ENCODE measurements at places on chromosomes 13 and 19.

DNA sequence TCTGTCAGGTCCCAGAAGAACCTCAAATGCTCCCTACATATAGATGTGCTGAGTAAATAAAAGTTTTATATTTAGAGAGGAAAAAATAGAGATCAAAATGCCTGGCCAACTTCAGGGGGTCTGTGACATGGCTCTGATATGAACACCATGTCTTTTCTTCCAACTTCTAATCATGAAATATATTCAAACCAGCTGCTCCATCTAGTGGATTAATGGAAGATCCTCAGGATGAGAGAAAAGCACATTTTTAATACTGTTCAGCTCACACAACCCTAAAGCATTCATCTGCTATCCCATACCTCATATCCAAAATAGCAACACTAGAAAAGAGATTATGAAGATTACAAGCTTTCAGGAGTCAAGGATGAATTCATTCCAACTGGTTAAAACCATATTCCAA, 56.0 kb upstream of the DOCK9 start:
- peak; percentile 72 for DNase-seq

DNA sequence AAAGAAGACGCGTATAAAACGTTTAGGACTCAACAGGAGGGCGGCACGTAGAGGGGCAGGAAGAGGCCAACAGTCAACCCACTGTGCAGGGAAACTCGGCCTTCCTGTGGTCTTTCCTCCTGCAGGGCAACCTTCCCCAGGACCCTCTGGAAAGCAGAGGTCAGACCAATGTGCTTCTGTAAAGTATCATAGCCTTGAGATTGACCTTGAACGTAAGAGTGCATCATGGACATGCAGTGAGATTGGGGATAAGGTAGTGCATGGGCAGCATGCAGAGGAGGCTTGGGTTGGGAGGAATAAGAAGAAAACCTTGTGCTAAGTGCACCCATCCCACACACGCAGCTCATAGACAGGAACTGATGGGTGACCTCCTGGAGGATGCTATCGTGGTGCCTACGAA, 34.0 kb upstream of the ZNF507 start:
- no peak for DNase-seq

GRCh38 chr19:15113245-15114152, 6.3 kb downstream of the SYDE1 start:
- DNase-seq: no peak

DNA sequence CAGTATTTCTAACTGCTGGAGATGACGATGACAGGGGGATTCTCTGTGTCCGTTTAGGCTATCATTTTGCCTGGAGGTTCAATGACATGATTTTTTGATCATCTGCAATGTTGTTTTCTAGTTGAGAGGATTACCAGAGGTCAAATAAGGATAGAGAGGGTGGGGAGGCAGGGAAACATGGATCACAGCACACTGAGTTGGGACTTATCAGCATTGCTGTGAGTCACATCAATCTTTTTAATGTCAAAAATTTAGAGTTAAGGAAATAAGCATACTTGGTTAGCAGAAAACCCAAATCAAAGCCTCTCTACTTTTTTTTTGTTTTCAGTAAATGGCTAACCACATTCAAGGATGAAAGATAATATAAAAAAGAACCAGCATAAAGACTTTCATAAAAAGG, 43.0 kb upstream of the CSNK1A1L start:
- no peak for DNase-seq

GRCh38 chr13:35978607-35979316, 152.4 kb downstream of the DCLK1 start:
- peak; percentile 61 for DNase-seq

DNA sequence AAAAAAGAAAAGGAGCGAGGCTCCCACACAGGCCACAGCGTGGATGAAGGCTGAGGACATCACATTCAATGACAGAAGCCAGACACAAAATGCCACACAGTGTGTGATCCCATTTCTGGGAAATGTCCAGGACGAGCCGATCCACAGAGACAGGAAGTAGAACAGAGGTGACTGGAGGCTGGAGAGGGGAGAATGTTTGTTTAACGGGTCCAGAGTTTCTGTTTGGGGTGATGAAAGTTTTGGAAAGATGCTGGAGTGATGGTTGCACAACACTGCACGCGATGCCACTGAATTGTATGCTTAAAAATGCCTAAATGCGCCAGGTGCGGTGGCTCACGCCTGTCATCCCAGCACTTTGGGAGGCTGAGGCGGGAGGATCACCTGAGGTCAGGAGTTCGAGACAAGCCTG, 650 bp upstream of the FUT5 start:
- no peak for DNase-seq

- DNase-seq: peak; percentile 6
Measured at GRCh38 chr19:55256562-55257460, 2.0 kb downstream of the PPP6R1 start.

- DNase-seq: no peak
Measured at GRCh38 chr19:8028951-8029491, 23.5 kb upstream of the CCL25 start.

GRCh38 chr19:54533476-54533875, 30.8 kb downstream of the LAIR2 start:
- no peak for DNase-seq

DNA sequence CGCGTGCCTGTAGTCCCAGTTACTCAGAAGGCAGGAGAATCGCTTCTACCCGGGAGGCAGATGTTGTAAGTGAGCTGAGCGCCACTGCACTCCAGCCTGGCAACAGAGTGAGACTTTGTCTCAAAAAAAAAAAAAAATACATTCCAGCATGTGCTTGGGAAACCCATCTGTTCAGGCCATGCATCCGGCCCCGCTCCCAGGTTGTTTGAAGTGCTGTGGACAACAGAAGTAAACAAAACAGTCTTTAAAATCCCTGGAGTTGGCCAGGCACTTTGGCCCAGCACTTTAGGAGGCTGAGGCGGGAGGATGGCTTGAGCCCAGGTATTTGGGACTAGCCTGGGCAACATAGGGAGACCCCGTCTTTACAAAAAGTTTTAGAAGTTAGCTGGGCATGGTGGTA, 3.2 kb upstream of the PTPRS start:
- peak; percentile 40 for DNase-seq

- DNase-seq: no peak
Measured at GRCh38 chr13:22800526-22801401, 380.0 kb upstream of the SGCG start.

DNA sequence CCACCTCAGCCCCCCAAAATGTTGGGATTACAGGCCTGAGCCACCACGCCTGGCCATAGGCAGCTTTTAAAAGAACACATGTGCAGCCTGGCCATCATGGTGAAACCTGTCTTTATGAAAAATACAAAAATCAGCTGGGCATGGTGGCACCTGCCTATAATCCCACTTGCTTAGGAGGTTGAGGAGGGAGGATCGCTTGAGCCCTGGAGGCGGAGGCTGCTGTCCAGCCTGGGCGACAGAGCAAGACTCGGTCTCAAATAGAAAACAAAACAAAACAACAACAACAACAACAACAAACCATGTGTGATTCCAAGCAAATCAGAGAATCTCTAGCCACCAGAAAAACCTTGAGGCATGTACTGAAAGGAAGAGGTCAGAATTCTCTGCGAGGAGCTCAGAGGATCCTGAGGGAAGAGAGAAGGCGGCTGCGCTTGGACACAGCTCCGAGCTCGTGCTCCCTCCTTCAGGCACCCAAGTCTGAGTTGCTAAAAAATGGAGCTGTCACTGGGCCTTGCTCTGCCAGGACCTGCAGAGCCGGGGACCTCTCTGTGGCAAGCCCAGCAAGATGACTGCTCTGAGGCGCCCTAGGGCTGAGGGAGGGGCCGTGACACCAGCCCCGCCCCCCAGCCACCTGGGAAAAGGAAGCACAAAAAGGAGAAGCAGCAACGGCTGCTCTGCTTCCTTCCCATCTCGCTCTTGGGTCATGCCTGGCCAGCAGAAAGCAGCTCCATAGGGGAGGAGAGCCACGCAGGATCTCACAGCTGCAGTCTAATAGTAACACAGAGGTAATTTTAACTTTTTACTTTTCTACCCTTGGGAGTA, at the start of gene ARL11:
TSS of gene ARL11 (plus strand) at position 677 of the 822 bp plus-strand sequence. CDS start 1,941 bp downstream, outside the sequence.
- DNase-seq: no peak

GRCh38 chr13:98983182-98983581, 5.3 kb upstream of the DOCK9 start:
- DNase-seq: no peak

DNA sequence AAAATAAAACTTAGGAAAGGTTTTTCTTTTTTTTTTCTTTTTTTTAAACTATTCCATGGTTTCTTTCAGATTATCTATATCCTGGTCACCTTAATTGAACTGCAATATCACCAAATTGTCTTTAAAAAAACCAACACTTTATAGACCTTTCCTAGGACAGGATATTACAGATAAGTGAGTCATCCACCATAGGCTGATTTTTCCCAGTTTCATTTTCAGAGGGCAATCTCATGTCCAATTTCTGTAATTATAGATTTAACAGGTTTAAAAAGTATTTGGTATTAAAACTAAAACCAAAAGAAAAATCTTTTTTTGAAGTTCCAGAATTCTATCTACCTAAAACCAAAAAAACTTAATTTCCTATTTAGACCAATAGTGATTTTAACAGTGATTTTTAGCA, 13.2 kb downstream of the SPART start:
- peak; percentile 77 for DNase-seq

GRCh38 chr13:48749144-48749543, 95.4 kb downstream of the CYSLTR2 start:
- DNase-seq: peak; percentile 70

- no peak for DNase-seq
Measured at GRCh38 chr19:41599175-41599966, 23.4 kb downstream of the CEACAM21 start.

- no peak for DNase-seq
Measured at GRCh38 chr19:49186108-49186507, 28.5 kb downstream of the TRPM4 start.

DNA sequence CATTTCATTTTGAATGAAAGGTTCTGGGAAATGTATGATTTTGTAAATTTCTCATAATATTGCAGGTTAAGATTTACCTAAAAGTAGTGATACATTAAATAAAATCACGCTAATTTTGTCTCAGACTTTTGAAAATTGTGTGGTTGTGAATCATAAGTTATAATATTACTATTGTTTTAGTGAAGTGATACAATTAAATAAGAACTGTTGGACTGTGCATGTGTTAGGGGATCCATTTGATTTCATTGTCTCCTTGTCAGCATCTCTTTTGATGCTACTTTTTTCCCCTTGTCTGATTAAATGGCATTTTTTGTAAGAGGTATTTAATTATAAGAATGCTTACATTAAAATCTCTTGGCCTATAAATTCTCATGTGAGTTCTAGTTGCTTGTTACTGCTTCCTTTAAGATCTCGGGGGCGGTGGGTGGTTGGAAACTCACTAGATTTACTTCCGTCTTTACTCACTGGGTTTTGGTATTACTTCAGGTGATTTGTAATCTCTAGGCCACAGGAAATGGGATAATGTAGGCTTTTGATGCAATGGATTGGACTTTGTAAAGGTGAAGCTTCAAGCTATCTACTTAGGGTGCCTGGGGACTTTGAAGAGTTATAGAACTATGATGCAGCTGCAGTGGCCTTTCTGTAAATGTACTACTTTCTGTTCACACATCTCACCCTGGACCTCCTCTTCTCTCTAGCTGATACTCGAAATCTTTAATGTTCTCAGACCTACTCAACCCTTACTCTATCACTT, 66.5 kb downstream of the PAN3 start:
- DNase-seq: no peak

GRCh38 chr19:47897861-47898260, 11.7 kb upstream of the SULT2A1 start:
- DNase-seq: no peak

GRCh38 chr19:7887408-7888144, 734 bp upstream of the LRRC8E start:
- no peak for DNase-seq

DNA sequence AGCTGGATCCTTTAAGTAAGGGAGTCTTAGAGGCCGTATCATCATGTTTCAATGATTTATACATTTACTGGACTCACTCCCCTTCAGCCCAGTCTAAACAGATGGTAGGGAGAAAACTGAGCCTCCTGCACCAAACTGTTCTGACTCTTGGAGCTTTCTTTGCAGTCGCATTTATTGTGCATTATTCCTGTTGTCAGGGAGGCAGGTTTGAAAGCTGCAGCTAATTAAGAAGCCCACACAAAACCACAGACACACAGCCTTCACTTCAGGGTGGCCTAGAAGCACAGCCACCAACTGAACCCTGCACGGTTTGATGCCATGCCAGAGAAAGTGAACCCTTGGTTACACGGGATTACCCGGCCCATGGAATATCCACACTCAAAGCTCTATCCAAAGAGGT, 911.0 kb downstream of the UQCRFS1 start:
- DNase-seq: no peak

- DNase-seq: no peak
Measured at GRCh38 chr19:33343859-33344572, 29.5 kb upstream of the CEBPG start.

DNA sequence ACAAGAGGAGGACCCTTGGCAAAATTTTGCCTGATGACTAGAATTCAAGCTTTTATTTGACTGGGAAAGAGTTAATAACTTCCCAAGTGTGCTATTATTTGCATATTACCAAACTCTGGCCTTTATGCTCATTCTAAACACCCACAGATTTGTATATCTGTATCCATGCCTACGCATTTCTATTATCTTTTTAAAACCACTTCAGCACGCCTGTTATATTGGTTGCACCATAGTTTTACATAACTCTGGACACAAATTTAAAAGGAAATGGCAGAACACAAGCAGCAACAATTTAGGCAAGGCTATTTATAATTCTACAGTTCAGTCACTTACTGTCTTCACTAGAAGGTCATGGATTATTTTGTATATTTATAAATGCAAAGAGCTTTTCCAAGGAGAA, 3.7 kb upstream of the RASL11A start:
- no peak for DNase-seq

DNA sequence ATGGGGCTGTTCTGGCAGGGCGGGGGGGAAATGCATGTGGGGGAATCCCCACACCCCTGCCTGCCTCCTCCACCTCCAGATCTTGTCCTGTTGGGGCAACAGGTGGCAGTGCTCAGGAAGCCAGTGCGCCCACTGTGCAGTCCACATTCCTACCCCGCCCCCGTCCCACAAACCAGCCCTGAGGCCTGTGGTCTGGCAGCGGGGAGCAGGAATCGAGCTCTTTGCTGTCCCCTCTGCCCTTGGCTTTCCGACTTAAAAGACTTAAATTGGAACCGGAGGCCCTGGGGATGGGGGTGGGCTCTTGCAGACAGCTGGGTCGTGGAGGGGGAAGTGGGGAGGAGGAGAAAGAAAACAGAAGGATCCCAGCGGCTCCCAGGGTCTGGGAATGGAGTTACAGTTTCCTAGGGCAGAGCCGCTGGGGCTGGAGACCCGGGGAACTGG, 4.3 kb downstream of the NANOS3 start:
- DNase-seq: no peak

GRCh38 chr13:43074824-43075510, 51.6 kb downstream of the DNAJC15 start:
- DNase-seq: no peak

GRCh38 chr13:46605076-46605824, 52.3 kb downstream of the LRCH1 start:
- no peak for DNase-seq

DNA sequence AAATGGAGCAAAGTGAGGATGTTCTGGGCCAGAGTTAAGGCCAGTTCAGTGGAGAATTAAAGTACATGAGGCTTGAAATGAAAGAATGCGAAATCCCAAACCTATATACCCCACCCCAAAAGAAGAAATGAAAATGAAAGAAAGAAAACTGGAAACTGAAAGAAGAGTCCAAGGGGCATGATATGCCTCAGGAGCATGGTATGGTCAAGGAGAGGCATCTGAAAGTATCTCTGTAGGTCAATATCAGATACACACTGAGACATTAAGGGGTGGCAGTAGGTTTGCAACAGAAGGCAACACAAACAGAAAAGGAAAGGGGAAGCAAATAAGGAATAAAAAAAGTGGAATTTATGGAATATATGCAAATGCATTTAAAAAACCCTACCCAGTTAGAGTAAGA, 166.5 kb downstream of the COG6 start:
- DNase-seq: no peak

GRCh38 chr13:31209172-31209840, 9.5 kb downstream of the B3GLCT start:
- no peak for DNase-seq

All from ELR (cell line).